Brain (organoid and tissue), 16 donors: ENCODE measurements at places on chromosomes 16 and 17.

DNA sequence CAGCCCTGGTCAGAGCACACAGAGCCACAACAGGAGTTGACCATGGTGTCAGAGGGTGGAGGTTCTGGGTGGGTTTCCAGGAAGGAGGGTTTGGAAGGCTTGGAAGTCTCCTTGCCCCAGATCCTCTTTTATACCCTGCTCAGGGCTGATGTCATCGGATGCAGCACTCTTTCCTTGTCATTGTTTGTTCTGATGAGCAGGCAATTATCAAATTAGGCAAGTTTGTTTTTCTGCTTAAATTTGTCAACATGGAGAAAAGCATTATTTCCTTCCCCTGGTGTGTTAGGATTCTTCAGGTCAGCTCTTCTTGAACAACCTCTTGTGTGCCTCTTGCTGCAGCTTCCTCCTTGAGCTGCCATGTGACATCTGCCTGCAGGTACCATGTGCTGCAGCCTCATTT, at the start of gene KRTAP4-4:
Gene KRTAP4-4 (minus strand): TSS at position 101 of the 400 bp plus-strand sequence. CDS start 57 bp downstream, at position 44.
- no peak for DNase-seq

- DNase-seq = no peak
Observed at GRCh38 chr16:62363501-62363900, 327.3 kb upstream of the CDH8 start.

- no peak for DNase-seq
Observed at GRCh38 chr16:89695086-89695874, 6.2 kb downstream of the SPATA2L start.

- DNase-seq = no peak
Observed at GRCh38 chr16:84786605-84787262, 33.1 kb upstream of the CRISPLD2 start.

DNA sequence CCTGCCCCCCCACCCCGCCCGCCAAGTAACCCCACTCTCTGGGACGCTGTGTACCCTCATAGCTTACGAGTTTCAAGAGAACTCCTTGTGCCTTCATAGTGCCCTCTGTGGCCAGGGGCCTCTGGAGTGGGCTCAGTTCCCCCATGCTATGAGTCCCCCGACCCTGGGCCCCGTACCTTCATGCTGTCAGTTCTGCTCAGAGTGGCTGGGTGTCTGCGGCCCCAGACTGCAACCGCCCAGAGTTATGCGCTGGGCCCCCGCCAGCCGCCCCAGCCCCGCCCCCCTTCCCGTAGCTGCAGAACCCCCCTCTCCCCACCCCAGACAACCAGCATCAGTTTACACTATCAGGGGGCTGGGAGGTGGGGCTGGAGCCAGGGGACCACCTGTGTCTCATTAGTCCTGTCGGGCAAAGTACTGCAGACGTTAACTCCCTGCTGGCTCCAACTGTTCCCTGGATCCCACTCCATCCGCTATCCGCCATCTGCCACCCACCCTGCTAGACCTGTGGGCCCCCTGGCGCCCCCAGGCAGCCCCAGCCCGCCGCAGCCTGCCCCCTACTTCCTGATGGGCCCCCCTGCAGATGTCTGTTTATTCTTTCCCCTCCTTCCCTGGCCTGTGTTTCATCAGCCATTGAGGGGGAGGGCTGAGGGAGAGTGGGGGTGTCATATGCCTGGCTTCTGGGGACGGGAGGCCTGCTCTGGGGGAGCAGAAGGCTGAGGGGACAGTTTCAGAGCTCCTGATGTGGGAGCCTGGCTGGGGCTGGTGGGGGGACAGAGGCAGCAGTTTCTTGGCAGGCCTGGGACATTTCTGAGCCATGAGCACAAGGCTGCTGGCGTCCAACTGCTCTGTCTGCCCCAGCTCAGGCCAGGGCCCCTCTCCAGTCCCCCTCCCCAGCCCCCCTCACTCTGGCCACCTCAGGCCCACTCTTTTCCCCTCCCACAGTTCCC, at the start of gene MFAP4:
Gene MFAP4 (minus strand): TSS at position 217 of the 947 bp plus-strand sequence. CDS start 35 bp downstream, at position 182.
- peak; percentile 78 for DNase-seq

DNA sequence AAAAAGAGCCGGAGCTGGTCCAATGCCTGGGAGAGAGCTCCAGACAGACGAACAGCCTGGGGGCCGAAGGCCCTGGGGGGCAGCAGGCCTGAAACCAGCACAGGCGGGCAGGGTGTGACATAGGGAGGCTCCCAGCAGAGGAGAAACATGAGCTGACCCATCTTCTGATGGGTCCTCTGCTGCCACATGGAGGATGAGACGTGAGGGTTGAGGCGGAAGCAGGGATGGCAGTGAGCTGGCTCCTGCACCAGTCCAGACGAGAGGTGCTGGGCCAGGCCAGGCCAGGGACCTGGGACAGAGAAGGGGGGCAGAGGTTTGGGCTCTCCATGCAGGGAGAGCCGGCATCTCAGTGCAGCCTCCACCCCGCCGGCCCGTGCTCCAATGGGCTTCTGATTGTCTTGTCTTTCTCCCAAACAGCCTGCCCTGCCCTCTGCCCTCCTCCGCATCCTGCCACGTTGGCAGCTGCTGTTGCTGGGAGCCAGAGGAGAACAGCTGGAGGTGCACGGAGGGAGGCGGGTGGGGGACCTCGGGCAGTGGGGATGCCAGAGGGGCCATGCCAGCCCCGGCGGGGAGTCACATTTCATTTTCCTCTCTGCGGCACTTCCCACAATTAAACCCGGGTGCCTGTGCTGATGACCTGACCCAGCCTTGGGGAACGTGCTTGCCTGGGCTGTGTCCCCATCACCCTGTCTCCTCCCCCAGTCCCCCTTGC, 139.1 kb upstream of the GSE1 start:
- no peak for DNase-seq

- DNase-seq = no peak
Observed at GRCh38 chr16:22358000-22358399, 16.4 kb downstream of the CDR2 start.

- no peak for DNase-seq
Observed at GRCh38 chr17:6488008-6488539, 43.8 kb downstream of the PIMREG start.

- DNase-seq = peak; percentile 22
Observed at GRCh38 chr16:65285128-65286048, 163.5 kb upstream of the CDH11 start.

GRCh38 chr17:64225410-64225809, 37.6 kb downstream of the TEX2 start:
- no peak for DNase-seq

DNA sequence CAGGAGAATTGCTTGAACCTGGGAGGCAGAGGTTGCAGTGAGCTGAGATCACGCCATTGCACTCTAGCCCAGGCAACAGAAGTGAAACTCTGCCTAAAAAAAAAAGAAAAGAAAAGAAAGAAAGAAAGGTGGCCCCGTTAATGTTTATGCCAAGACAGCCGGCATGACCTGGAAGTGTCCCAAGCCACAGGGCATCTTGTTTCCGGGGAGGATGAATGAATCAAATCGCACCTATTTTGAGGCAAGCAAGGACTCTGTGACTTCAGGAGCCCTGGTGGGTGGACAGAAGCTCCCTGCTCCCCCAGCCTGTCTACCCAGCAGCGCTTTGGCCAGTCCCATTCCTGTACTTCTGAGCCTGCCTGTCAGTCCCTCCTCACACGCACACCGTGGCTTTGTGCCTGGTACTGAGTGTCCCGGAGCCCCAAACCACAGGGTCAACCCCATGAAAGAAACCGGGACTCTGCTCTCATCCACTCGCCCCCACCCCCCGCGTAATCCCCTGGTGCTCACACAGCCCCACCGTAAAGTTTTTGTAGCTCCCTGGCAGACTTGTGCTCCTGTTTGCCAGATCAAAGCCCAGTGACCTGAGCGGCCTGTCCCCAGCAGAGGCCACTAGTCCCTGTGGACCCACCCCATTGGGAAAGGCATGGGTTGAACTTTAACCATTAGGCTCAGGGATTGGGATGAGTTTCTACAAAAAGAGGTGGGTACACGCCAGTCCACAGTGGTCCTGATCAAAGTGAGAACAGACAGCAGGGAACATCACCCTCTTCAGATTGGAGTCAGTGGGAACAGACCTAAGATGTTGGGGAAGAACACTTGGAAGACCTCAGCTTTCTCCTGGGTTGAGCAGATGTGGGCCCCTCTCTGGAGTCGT, 19.3 kb downstream of the CD2BP2 start:
- no peak for DNase-seq

GRCh38 chr17:75900691-75901533, 3.8 kb downstream of the MRPL38 start:
- no peak for DNase-seq

DNA sequence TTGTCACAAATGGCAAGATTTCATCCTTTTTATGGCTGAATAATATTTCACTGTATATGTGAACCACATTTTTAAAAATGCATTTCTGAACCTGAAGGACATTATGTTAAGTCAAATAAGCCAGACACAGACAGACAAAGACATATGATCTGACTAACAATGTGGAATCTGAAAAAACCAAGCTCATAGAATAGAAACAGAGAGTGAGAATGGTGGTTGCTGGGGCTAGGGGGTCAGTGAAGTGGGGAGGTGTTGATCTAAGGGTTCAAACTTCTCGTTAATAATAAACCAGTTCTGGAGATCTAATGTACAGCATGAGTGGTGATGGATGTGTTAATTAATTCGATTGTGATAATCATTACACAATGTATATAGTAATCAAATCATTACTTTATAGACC, 475.1 kb downstream of the WWOX start:
- DNase-seq = no peak

DNA sequence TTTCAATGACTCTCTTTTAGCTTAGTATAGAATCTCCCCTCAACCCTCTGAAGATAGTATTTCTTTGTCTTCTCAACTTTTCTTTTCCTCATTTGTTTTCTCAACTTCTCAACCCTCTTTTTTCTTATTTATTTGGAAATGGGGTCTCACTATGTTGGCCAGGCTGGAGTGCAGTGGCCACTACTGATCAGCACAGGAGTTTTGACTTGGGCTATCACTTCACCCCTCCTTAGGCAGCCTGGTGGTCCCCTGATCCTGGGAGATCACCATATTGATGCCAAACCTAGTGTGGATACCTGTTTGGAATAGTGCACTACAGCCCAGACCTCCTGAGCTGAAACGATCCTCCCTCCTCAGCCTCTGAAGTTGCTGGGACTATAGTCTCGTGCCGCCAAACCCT, 79.8 kb downstream of the PITPNC1 start:
- DNase-seq = no peak

DNA sequence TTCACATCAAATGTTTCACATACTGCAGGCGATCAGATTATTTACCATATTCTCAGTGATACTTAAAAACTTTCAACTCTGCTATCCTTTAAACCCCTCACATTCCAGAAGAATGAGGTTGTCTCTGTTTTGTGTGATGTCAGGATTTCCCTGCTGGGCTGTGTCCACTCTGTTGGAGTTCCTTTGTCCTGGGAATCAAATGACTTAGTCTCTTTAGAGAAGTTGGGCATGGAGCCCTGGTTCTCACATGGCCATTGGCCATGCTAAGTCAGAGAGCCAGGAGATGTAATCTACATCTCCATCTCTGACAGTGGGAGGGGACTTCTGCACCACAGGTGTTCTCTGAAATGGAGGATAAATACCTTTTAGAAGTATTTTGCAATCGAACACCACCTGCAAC, 205.1 kb upstream of the MAF start:
- DNase-seq = peak; percentile 48

GRCh38 chr17:3894911-3895343, 2.1 kb upstream of the CAMKK1 start:
- DNase-seq = no peak

DNA sequence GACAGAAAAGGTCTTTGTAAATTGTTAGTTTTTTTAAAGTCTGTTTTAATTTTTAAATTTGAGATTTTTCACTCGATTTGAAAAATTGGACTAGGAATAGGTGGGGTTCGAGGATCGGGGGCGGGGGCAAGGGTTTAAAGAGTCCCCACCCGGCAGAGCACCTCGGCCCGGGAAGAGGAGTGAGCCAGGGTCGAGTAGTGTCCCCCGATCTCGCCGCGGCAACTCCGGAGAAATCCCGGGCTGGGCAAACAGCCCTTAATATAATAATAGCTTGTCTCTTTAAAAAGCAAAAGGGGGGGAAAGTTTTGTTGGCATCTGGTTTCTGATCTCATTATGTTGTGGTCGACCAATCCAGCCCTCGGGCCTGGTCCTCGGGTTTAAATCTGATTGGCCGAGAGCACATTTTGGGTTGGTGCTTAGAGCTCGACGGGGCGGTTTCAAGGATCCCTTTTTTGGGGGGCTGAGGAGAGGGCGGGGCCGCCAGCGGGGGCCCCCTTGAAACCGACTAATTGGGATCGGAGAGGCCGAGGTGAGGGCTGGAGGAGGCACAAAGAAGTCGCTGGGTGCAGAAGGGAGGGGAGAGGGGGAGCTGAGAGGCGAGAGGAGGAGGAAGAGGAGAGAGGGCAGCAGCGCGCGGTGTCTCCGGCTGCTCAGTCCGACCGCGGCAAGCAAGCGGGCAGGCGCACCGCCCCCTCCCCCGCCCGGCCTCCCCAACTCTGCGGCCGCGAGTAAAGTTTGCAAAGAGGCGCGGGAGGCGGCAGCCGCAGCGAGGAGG, at the start of gene FZD2:
Gene FZD2 (plus strand): TSS at position 653 of the 775 bp plus-strand sequence. CDS start 205 bp downstream, outside the sequence.
- DNase-seq = peak; percentile 91

DNA sequence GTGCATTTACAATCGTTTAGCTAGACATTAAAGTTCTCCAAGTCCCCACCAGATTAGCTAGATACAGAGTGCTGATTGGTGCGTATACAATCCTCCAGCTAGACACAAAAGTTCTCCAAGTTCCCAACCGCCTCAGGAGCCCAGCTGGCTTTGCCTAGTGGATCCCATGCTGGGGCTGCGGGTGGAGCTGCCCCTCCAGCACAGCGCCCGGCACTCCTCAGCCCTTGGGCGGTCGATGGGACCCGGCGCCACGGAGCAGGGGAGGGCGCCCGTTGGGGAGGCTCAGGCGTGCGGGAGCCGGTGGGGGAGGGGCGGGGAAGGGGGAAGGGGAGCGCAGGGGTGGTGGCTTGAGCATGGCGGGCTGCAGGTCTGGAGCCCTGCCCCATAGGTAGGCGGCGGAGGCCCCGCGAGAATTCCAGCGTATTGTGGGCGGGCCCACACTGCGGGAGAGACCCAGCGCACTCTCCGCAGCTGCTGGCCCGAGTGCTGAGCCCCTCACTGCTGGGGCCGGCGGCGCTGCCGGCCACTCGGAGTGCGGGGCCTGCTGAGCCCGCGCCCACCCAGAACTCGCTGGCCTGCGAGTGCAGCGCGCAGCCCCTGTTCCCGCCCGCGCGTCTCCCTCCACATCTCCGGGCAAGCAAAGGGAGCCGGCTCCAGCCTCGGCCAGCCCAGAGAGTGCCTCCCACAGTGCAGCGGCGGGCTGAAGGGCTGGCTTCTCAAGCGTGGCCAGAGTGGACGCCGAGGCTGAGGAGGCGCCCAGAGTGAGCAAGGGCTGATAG, 907.5 kb downstream of the CDH8 start:
- no peak for DNase-seq

GRCh38 chr16:15773968-15774367, 82.9 kb downstream of the MYH11 start:
- no peak for DNase-seq

DNA sequence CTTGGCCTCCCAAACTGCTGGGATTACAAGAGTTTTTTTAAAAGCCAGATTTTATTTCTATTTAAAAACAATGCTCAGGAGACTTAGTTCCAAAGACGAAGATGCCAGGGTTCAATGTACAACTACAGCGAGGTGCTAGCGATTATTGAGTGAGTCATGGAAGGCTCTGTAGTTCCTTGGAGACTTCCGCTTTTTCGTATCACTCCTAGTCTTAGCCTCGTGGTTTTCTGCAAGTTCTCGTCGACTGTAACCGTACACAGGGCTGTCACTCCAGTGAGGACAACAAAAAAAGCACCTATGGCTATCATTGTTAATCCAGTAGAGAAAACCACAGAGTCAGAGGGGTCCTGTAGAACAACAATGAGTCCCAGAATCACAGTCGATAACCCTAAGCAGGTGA, 22.7 kb upstream of the ZC3H7A start:
- DNase-seq = no peak

- DNase-seq = peak; percentile 5
Observed at GRCh38 chr16:20344611-20345010, 7.9 kb downstream of the UMOD start.
